ENCODE measurements at places on chromosomes 3 and 15.
A peak's percentile ranks its signal among the peaks of the same experiment; 100 is the strongest.

GRCh38 chr3:137768361-137769321, 4.5 kb downstream of the SOX14 start:
- DNase-seq, result no peak

DNA sequence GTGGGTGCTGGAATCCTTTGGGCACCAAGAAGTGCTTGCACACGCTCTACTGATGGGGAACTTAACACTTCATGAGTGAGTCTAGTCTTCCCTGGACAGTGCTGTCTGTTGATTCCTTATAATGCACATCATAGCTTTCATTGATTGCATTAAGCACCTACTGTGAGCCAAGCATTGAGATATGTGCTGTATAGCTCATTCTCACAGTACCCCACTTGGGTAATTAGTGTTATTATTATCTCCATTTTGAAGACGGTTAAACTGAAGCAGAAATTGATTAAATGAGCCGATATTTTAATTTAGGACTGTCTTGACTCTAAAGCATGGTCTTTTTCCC, 504 bp upstream of the PDHB start:
- DNase-seq, result no peak

DNA sequence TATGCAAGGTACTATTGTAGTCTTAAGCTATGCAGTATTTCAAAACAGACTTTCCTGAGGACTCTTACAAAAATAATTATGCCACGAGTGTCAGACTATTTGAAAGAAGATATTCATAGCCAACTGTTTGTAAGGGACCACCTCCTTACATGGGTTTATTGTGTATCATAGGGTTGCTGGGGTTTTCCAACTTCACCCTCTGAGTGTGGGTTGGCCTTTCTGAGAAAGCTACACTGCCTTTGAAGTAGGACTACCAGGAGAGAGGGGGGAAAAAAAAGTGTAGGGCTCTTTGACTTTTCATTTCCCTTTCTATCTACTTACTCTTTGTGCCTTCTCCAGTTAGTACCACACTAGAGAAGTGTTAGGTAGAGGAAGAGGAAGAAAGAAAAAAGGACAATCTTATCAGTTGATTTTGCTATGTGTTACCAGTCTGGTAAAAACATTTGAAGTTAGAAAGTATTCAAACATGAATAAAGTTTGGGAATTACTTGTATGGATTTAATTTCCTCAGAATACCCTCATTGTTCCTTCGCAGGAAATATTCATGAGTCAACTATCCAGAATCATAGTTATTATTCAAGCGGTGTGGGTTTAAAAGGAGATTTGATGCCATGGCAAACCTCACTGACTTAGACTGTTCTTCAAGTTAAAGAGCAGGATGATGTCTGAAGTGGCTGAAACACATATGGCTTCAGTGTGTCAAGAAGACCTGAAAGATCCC, 329.3 kb upstream of the THBS1 start:
- peak; percentile 64 for DNase-seq

DNA sequence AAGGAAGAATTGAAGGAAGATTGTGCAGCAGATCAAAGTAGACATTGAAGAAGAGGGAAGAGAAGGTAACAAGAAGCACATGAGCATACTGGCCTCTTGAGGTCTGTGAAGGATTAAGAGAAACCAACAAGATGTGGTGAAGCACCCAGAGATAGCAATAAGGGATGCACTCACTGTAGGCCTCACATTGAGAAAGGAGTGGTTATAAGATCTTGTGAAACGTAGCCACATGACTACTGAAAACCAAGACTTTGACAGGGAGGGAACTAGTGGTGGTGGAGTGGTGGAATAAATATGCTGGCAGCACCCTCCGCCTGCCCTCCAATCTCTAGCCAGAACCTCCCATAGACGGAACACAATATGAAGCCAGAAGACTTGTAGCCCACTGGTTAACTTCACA, 651.2 kb downstream of the DIPK2A start:
- DNase-seq, result no peak

- no peak for DNase-seq
Observed at GRCh38 chr3:101978348-101978747, 129.0 kb downstream of the NFKBIZ start.

DNA sequence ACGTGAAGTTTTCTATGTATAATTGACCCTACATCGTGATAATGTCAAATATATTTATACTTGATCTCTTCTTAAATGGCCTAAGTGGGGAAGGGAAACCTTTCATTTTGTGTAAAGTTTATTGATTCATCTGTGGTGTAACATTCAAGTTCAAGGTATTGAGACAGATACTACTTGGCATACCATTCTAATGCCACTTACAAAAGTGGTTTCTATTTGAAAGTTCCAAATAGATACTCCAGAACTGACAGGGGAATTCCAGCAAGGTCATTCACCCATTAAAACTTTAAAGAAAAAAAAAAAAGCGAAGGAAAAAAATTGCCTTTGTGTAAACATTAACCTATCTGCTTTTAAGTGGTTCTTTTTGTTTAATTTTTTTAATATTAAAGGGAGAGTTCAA, 45.3 kb upstream of the MAP3K13 start:
- peak; percentile 28 for DNase-seq

DNA sequence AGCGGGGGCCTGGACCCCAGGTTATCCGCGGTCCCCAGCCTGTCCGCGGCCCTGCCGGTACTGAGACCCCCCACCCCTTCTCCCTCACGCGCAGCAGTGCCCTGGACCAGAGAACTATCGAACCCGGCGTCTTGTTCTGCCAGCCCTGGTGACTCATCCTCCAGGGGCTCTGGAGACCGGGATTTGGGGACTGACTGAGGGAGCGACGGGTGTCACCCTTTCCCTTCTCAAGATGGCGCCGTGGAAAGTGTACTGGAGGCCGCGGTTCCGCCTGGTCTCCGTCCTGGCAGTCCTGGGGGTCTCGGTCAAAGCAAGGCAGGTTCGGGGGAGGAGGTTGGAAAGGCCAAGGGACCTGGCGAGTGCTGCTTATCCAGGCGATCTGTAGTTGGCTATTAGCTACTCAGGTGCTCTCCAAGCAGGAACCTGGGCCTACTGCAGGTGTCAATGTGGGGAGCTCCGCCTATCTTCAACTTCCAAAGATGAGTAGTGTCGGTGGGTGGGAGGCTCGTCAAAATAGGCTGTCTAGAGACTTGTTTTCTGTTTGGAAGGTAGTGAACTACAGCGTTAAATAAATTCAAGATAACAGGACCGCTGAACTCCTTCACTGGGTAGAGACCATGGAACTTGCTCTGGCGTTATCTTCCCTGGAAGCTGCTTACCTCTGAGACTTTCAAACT, 790 bp downstream of the RAB5A start:
- DNase-seq, result peak; percentile 30

DNA sequence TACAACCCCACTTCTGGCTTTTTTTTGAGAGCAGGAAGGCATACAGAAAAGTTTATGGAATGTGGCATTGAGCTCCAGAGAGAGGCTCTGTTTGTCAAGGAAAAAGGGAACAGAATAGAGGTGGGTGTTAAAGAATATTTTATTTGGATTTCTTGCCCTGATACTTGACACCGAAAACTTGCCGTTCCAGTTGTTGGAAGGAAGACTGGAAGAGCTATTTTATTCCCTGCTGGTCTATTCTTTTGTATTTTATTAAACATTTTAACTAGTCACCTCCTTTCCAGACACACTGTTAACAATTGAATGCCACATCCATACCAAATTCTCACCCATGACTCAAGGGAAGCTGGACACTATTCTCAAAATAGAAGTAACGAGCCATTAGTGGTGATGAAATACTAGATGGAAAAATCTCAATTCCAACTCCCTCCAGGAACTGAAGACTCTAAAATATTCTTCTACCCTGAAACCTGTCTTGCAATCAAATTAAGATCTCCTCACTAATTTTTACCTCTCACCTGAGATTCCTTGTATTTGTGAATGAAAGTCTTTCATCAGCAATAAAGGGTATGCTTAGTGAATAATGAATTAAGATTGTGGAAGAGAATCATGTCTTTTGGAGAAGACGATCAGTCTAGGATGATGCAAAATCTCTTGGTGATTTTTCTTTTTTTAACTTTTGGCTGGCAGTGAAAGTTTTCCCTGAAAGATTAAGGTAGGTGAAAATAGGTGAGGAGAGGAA, 28.5 kb downstream of the GREM1 start:
- DNase-seq, result no peak

DNA sequence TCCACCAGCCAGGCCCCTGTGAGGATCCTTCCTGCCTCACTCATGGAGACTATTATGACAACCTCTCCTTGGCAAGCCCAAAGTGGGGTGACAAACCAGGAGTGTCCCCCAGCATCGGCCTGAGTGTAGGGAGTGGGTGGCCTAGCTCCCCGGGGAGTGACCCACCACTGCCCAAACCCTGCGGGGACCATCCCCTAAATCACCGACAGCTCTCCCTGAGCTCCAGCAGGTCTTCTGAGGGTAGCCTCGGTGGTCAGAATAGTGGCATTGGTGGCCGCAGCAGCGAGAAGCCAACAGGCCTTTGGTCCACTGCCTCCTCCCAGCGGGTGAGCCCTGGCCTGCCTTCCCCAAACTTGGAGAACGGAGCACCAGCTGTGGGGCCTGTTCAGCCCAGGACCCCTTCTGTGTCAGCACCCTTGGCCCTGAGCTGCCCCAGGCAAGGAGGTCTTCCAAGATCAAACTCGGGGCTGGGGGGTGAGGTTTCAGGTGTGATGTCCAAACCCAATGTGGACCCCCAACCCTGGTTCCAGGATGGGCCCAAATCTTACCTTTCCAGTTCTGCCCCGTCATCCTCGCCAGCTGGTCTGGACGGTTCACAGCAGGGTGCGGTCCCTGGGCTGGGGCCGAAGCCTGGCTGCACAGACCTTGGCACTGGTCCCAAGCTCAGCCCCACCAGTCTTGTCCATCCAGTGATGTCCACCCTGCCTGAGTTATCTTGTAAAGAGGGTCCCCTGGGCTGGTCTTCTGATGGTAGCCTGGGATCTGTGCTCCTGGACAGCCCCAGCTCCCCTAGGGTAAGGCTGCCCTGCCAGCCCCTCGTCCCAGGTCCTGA, 1.0 kb downstream of the LIMD1 start:
- DNase-seq, result no peak

- no peak for DNase-seq
Observed at GRCh38 chr3:189108735-189109134, 63.0 kb upstream of the TPRG1 start.

DNA sequence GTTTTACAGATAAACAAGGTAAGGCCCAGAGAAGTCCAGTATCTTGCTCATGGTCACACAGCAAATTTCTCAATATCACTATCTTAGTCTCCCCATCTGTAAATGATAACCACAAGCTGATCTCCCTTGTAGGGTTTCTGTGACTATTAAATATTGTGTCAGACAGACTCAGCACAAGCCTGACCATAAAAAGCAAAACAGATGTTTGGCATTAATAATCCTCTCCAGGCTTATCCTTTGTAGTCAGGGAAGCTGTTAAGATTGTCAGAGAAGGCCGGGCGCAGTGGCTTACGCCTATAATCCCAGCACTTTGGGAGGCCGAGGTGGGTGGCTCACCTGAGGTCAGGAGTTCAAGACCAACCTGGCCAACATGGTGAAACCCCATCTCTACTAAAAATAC, 173.2 kb upstream of the PRICKLE2 start:
- DNase-seq, result no peak

DNA sequence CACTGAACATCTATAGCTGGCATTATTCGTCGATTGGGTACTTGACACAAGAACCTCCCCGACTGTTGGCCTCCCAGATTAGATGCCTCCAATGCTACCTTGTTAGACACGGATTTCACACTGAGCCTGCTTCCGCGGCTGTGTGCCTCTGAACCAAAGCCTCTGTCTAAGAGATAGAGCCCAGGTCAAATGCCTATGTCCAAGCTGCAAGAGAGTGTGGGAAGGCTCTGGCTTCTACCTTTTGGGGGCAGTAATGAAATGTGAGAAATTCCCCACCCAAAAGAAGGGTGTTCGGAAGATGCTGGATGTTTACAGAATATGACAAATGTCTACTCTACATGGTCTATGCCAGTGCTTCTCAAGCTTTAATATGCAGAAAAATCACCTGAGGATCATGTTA, 2.0 kb upstream of the RPUSD2 start:
- DNase-seq, result peak; percentile 24

- DNase-seq, result peak; percentile 31
Observed at GRCh38 chr15:35618260-35619188, 72.6 kb upstream of the DPH6 start.

- DNase-seq, result no peak
Observed at GRCh38 chr15:27086149-27086548, 115.2 kb downstream of the GABRG3 start.

DNA sequence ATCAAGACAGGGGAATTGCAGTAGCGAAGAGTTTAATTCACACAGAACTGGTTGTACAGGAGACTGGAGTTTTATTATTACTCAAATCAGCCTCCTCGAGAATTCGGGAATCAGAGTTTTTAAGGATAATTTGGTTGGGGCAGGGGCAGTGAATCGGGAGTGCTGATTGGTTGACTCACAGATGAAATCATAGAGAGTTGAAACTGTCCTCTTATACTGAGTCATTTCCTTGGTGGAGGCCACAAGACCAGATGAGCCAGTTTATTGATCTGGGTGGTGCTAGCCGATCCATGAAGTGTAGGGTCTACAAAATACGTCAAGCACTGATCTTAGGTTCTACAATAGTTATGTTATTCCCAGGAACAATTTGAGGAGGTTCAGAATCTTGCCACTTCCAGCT, 5.3 kb upstream of the ZNF770 start:
- DNase-seq, result no peak

- peak; percentile 73 for DNase-seq
Observed at GRCh38 chr3:99783011-99783573, 34.6 kb upstream of the CMSS1 start.

GRCh38 chr3:44098656-44099415, 142.8 kb upstream of the TOPAZ1 start:
- DNase-seq, result no peak

- DNase-seq, result peak; percentile 74
Observed at GRCh38 chr15:47756872-47757271, 39.6 kb downstream of the SEMA6D start.

- DNase-seq, result no peak
Observed at GRCh38 chr15:70770863-70771262, 7.5 kb upstream of the UACA start.

DNA sequence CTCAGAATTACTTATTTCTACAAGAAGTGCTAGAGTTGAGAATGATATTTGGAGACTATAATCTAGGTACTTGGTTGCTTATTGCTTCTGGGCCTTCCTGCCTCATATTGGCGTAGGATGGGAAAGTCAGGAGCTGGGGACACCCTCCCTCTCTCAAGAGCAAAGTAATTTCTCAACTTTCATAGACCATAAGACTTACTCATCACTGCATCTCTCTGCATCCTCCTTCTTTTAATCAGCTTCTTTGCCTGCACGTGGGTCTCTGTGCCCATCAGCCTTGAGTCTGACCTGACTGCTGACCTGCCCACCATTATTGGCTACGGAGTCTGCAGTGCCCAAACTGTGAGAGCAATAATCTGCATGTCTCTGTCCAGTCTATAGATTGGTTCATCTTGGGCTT, 27.3 kb upstream of the XIRP1 start:
- no peak for DNase-seq

DNA sequence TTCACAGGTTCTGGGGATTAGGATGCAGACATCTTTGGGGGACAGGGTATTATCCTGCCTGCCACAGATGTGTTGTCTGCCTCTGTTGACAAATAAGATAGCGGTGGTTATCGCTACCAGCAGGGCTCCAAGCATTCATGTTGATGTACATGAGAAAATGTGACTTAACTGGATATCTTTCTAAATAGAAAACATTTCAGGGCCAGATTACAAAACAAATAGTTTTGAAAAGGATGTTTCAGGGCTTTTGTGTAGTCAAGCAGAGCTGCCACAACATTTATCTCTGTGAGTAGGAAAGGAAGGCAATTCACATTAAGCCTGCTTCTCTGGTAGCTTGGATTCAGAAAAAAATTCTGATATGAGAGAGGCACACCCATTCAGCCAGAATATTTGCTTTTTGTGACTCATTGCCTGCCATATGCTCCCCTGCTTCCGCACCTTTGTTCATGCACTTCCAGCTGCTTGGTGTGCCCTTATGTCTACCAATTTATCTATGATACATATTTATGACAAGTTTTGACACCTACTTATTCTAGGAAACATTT, 22.8 kb downstream of the PLS1 start:
- DNase-seq, result peak; percentile 13
